ENCODE measurements at places on chromosomes 12 and 14. TPM values are rescaled to one million over a fixed set of nuclear protein-coding genes. Genes with fewer than 3 reads are reported as not detected.

Gene ADSS1
- 2.9 TPM for total RNA-seq

GRCh38 chr12:28865776-28866175 lies 283.3 kb upstream of the FAR2 start:
- H3K36me3 ChIP-seq = no peaks in the 10 kb centered on the region
- H3K4me3 ChIP-seq = no peak overlapping the region
- no peak overlapping the region for H3K27ac ChIP-seq
- H3K4me1 ChIP-seq = no peaks in the 10 kb centered on the region

- H3K4me3 ChIP-seq = no peak overlapping the region
- peaks cover 23% of the 10 kb centered on the region for H3K4me1 ChIP-seq
- H3K27me3 ChIP-seq = no peaks in the 10 kb centered on the region
- H3K27ac ChIP-seq = no peak overlapping the region
- H3K36me3 ChIP-seq = no peaks in the 10 kb centered on the region
These were observed 9.5 kb upstream of the NUMB start for GRCh38 chr14:73467800-73468199.

Gene CACNA1C
- total RNA-seq = 0.18 TPM

Gene CBLN3
- 4.2 TPM for total RNA-seq

DNA sequence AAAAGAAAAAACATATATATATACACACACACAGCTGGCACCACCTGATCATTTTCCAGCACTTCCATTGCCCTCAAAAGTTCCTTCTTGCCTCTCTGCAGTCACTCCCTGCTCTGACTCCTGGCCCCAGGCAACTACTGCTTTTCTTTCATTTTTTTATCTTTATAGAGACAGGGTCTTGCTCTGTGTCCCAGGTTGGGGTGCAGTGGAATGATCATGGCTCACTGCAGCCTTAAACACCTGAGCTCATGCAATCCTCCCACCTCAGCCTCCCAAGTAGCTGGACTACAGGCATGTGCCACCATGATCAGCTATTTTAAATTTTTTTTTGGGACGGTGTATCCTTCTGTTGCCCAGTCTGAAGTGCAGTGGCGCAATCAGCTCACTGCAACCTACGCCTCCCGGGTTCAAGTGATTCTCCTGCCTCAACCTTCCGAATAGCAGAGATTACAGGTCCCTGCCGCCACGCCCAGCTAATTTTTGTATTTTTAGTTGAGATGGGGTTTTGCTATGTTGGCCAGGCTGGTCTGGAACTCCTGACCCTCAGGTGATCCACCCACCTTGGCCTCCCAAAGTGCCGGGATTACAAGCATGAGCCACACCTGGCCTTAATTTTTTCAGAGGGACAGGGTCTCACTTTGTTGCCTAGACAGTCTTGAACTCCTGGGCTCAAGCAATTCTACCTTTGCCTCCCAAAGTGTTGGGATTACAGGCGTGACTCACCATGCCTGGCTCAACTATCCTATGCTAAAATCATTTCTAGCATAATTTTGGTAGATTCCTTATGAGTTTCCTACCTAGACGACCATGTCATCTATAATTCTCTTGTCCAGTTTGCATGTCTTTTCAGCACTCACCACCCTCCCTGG lies 7.8 kb downstream of the HSP90AA1 start:
- H3K27me3 ChIP-seq = no peaks in the 10 kb centered on the region
- peak overlapping the region; percentile 88 for H3K27ac ChIP-seq
- H3K4me1 ChIP-seq = peaks cover 26% of the 10 kb centered on the region
- H3K36me3 ChIP-seq = peaks cover 11% of the 10 kb centered on the region

DNA sequence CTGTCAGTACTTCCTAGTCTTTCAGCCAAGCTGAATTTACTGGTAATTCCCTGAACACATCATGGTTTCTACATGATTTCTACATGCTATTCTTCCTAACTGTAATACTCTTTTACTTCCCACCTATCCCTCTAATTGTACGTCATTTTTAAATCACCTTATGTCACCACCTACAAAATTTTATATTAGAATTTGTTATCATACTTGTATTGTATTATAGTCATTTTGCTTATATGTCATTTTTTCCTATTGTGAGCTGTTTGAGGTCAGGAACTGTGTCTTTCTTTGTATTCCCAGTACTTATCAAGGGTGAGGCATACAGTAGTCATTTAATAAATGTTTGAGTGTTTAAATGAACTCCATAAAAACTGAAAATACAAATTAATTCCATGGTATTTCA lies 86.6 kb downstream of the USP15 start:
- no peaks in the 10 kb centered on the region for H3K27me3 ChIP-seq
- H3K27ac ChIP-seq = peak overlapping the region; percentile 22
- H3K4me3 ChIP-seq = no peak overlapping the region
- peaks cover 7% of the 10 kb centered on the region for H3K36me3 ChIP-seq

DNA sequence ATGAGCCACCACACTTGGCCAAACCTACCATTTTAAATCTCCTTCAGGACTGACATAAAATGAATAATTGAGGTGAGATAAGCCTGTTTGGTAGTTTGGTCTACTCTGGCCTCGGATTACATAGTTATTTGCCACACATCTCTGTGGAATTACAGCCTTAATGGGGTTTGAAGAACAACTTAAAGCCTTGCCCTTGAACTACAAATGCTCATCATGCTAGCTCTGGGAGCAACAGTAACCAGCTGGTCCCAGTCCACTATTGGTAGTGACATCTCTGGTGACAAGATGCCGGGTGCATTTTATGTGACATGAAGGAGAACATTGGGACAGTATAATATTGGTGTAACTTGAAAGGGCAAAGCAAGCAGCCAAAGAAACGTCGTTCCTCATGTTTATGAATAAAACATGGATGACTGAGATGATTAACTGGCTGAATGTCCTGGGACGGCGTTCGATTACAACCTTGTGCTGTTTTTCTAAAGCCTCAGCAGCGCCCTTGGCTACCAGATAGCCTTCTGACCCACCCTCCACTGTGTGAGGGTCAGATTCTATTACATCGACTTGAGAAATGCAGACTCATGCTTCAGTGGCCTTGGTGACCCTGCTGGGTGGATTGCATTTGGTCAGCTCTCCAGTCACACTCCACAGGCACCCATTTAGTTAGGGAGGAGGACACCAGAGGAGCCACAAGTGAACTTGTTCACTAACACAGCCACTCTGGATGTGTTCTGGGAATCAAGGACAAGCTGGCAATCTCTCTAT lies 41.5 kb downstream of the BEST3 start:
- H3K4me1 ChIP-seq = no peaks in the 10 kb centered on the region
- H3K4me3 ChIP-seq = no peak overlapping the region
- peaks cover 27% of the 10 kb centered on the region for H3K27me3 ChIP-seq
- DNase-seq = no peak
- H3K36me3 ChIP-seq = no peaks in the 10 kb centered on the region

Measured in T-helper 17 cell (primary cell).